Sciatic nerve (tissue), 2 donors: ENCODE measurements at places on chromosomes 2 and 18.

GRCh38 chr2:230972046-230972445, 23.9 kb upstream of the SPATA3 start:
- DNase-seq: peak; percentile 12

GRCh38 chr18:11866764-11867163, 15.6 kb downstream of the CHMP1B start:
- no peak for DNase-seq

GRCh38 chr18:4016391-4017049, 438.6 kb downstream of the DLGAP1 start:
- DNase-seq: no peak

DNA sequence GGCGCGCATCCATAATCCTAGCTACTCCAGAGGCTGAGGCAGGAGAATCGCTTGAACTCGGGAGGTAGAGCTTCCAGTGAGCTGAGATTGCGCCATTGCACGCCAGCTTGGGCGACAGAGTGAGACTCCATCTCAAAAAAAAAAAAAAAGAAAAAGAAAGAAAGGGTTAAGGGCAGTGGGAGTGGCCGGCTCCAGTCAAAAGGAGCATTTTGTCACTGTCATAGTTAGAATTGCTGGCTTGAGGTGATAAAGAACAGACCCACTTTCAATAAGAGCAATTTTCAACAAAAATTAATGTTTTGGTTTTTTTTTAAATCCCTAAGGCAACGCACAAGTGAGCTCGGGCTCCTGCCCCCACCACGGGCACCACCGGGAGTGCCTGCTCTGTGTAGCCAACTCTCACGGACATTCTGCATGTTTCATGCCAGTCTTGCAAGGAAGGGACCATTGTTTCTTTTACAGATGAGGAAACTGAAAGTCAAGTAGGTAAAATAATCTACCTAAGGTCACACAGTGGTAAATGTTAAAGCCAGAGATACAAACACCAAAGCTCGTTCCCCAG, 8.5 kb downstream of the CIB4 start:
- no peak for DNase-seq

- DNase-seq: no peak
Measured at GRCh38 chr2:96642564-96643360, at the start of gene FER1L5. TSS of gene FER1L5 (plus strand) at chr2:96642764. CDS start at chr2:96642837, 73 bp downstream.

GRCh38 chr2:56088411-56088810, 95.4 kb upstream of the CCDC85A start:
- no peak for DNase-seq

- no peak for DNase-seq
Measured at GRCh38 chr2:234403751-234404150, 93.1 kb downstream of the ARL4C start.

DNA sequence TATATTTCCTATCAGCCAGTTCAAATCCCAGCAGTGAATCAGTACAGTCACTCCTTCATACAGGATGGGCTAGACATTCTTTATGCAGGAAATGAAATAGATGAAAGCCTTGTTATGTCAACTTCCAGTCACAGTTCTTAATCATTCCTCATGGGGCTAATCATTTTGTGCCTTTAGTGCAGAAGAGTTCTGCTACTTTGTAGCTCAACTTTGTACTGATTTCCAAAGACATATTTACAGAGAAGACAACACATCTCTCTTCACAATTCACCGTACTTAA, 593.9 kb upstream of the NETO1 start:
- no peak for DNase-seq

DNA sequence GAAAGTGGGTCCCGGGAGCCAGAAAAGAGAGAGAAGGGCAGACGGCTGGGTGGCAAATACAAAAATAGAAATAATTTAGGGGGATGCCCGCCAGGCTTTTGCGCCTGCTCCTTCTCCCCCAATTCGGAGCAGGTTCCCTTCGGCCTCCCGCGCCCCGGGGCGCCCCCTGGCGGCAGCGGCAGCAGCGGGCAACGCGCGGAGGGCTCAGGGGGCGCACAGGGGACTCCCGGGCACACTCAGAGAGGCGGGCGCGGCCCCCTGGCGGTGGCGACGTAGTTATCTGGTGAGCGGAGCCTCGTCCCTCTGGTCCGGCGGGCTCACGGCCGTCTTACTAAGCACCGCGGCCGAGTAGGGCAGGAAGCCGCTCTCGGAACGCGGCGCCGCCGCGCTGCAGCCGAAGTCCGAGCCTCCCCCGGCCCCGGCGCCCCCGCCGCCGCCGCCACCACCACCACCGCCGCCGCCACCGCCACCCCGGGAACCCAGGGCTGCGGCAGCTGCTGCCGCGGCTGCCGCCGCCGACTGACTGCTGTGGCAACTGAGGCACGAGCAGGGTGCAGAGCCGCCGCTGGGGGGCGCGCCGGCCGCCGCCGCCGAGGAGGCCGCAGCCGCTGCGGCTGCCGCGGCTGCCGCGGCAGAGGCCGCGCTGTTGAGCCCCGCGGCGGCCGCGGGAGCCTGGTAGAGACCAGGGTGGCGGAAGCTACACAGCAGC, 3.8 kb downstream of the EVX2 start:
- no peak for DNase-seq

DNA sequence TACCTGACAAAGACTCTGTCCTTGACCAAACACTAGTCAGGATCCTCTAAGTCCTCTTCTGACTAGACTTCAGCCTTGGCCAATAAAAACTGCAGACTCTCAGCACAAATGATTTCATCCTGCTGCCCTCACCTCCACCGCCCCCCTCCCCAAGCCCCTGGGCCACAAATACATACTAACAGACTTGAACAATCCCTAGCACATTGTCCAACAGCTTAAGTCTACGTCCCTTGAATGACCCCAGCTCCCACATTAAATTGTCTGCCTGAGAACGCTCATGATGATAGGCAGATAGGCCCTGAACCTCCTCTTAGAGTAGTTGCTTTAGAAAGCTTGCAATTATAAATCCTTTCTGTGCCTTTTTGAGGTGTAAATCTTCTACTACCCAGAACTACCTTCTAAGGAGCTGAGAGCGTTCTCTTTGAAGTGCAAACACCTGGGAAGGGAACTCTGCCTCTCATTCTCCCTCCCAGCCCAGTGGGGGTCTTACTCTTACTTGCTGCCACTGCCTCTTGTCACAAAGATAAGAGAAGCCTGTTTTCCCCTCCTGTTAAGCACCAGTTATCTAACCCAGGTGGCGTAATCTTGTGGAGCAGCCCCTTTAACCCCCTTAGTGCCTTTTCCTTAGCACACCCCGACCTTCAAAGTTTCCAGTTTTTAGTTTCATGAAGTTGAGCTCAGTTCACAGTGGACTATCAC, 1225.6 kb downstream of the LRP1B start:
- DNase-seq: no peak

GRCh38 chr2:227406177-227407031, 18.7 kb upstream of the SCYGR1 start:
- DNase-seq: peak; percentile 65

DNA sequence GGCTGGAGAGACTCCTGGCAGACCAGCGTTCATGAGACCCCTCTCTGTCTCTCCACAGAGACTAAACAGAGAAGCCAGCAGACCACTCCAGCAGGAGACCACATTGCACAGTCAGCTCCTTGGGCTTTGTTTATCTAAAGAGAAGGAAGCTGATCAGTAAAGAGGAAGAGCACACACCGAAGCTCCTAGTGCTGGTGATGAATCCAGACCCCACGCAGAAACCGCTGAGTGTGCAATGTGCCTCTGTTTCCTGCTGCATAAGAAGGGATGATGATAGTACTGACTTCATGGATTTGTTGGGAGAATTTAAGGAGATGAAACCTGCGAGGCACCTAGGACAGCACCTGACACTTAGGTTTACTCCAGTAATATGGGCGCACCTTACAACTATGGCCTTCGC, 544.1 kb upstream of the ID2 start:
- DNase-seq: no peak
